ENCODE measurements at places on chromosomes 12 and 14.

DNA sequence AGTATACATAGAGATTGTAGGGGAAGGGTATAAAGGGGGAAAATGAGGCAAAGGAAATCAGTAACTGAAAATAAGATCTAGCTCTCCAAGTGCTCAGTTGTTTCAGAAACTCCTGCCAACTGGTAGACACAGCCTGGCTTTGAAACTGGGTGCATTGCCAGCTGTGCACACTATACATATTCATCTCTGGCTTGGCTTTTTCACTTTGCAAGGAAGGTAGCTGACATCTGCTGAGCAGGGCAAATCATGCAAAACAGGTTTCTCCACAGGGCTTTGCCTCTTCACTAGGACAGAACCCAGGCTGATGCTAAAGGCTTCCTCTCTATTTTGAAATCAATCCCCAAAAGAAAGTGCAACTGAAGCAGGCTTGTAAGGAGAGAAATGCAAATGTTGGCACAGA lies 101.5 kb downstream of the HELB start:
- no peak for DNase-seq

DNA sequence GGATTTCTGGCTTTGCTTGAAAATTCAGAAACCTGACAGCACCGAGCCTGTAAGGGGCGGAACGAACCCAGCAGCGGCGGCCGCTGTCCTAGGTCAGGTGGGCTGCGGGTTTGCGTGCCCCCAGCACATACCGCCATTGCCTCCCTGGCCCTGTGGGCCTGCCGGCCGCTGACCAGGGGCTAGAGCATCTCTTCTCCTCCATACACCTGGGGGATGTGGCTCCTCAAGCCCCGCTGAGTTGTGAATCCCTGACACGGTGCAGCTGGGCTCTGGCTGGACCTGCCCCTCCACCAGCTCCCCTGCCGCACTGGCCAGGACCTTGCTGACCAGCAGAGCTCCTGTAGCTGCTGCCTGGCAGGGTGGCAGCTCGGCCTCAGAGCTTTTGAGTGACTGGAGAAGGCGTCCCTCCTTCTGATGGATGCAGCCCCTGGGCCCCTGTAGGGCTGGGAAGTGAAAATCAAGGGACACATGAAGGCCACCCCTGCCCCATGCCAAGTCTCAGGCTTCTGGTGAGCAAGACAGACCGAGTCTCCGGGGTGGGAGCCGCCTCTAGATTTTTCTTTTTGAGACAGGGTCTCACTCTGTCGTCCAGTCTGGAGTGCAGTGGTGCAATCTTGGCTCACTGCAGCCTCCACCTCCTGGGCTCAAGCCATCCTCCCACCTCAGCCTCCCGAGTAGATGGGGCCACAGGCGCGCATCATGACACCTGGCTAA lies 184.9 kb upstream of the SFSWAP start:
- DNase-seq: no peak

DNA sequence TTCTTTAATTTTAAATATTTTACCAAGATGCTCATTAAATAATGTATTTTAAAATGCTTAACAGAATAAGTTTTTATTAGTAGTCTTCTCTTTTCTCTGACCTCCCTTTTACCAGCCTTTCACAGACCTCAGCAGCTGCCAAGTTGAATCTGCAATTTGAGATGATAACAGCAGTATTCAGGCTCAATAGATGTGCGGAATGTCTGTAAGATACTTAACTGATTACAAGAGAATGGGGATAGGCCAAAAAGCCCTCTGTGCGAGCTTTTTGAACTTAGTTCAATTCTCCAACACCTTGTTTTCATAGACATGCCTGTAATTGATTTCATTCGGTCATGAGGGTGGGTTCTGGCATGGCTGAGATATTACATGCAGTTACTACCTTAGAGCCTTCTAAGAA lies 277.2 kb downstream of the TMTC2 start:
- DNase-seq: no peak

DNA sequence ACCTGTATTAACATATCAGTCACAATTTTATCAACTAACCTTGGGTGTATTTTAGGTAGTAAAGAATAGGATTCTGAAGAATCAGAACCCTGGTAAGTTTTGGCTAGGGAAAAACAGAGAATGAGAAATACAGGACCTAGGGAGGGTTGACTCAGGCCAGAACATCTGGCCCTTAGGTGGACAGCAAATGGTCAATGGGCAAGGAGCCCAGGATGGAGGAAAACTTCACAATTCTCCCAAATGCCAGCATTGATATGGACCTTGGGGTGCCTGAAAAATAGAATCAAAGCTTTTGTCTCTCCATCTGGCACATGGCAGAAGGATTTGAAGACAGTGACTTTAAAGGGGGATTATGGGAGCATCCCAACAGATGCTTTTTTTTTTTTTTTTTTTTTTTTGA lies 32.7 kb upstream of the PRPF39 start:
- DNase-seq: no peak

- no peak for DNase-seq
These were observed 795 bp downstream of the SMAGP start for GRCh38 chr12:51269174-51270066.

DNA sequence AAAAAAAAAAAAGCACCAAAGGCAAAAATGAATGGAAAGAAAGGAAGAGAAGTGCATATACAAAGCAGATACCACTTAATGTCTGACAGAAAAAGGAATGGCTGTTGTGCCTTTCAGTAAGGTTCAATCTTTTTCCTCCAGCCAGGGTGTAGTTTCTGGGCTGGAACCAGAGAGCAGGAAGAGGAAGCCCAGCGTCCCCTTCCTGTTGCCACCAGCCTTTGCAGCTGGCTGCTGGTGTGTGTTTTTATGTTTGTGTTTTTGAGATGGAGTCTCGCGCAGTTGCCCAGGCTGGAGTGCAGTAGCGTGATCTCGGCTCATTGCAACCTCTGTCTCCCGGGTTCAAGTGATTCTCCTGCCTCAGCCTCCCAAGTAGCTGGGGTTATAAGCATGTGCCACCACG lies 64.6 kb upstream of the LTA4H start:
- DNase-seq: no peak

GRCh38 chr12:75613981-75614380 lies 102.6 kb upstream of the KRR1 start:
- DNase-seq: no peak

- DNase-seq: no peak
These were observed 247.4 kb downstream of the GALC start for GRCh38 chr14:87745507-87746118.

DNA sequence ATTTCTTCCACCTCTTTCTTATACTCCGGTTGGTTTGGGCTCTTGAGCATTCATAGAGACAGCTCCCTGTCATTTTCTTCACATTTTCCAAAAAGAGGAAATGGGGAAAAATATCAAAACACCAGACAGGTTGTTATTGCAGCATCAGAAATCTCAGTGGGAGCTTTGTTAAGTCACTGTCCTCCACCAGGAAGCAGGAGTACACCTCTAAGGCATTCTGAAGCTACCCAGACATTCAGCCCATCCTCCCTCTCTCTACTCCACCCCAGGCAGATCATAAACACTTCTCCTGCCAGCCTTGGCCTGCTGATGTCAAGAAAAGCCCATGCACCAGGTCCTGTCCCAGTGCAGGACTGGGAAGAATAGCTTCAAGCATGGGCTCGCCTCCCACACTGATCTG lies 1198.3 kb downstream of the VRK1 start:
- DNase-seq: no peak
